ENCODE measurements at places on chromosomes 12 and 14. TPM values are rescaled to one million over a fixed set of nuclear protein-coding genes. Genes with fewer than 3 reads are reported as not detected.

MDP1 gene
- total RNA-seq, result 30.5 TPM

GRCh38 chr14:53655080-53655785 lies 301.4 kb downstream of the BMP4 start:
- no peak overlapping the region for H3K4me3 ChIP-seq
- no peaks in the 10 kb centered on the region for H3K36me3 ChIP-seq
- H3K27me3 ChIP-seq, result no peaks in the 10 kb centered on the region
- no peaks in the 10 kb centered on the region for H3K4me1 ChIP-seq
- H3K27ac ChIP-seq, result no peak overlapping the region
- DNase-seq, result no peak

SYNDIG1L gene
- total RNA-seq, result not detected

DNA sequence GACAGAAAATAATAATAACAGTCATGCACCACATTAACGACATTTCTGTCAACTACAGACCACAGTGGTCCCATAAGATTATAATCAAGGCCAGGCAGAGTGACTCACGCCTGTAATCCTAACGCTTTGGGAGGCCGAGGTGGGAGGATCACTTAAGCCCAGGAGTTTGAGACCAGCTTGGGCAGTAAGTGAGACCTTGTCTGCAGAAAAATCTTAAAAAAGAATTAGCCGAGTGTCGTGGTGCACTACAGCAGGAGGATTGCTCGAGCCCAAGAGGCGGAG lies 8.6 kb downstream of the NAB2 start:
- peaks cover 31% of the 10 kb centered on the region for H3K4me1 ChIP-seq
- H3K27me3 ChIP-seq, result no peaks in the 10 kb centered on the region
- H3K27ac ChIP-seq, result no peak overlapping the region
- H3K4me3 ChIP-seq, result no peak overlapping the region
- DNase-seq, result no peak
- peaks cover 91% of the 10 kb centered on the region for H3K36me3 ChIP-seq
